ENCODE measurements at places on chromosomes 12 and 14.

DNA sequence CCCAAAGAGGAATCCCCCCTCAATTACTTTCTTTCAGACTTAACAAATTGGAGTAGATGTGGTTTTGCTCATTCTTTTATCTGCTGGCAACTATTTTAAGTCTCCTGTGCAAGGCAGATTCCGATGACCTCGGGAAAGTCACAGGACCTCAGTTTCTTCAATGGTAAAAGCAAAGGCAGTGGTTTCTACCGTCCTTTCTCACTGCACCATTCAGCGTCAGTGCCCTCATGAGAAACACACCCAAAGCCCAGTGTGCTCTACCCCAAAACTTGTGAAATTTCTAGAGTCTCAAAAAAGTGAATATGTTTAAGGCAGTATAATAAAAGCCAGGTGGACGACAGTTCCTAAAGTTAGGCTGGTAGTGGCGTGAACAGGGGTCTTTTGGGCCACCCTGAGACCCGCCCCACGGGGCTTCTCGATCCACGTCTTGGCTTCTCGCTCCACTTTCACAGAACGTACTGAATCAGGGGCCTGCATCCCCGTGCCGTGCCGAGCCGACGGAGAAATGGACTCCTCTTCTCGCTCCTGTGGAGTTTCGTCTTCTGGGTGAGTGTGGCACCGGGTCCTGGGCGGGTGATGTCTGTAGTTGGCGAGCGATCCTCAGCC, 1.3 kb upstream of the ARHGAP5 start:
- peak; percentile 50 for DNase-seq

GRCh38 chr14:74963705-74964271, 8.4 kb upstream of the PGF start:
- DNase-seq = no peak

DNA sequence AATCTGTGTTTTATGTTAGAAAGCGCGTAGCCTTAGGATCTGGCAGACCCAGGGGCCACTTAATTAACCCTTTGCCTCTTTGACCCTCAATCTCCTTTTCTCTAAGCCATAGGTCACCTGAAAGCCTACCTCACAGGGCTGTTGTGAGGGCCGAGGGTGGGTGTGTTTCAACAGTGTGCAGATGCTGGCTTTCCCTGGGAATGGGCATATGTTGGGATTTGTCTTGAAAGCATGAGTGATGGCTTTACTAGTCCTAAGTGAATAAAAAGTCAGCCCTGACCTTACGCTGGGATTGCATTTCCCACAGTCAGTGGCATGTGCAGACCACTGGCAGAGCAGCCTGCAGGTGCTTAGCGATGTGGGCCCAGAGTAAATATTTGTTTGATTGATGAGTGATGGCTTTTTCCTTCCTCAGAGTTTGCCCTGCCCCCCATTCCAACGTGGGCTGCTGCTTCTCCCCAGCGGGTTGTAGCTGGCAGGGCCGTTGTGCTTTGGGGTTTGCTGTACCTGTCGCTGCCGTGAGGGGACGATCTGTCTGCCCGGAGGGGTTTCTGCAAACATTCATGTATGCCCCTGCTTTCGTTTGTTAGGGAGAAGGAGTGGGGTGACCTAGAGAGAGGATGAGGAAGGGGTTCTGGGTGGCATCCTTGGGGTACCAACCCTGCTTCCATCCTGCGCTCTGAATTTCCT, 31.5 kb downstream of the MEG3 start:
- no peak for DNase-seq

GRCh38 chr12:64077922-64078321, 144.2 kb downstream of the KICS2 start:
- DNase-seq = no peak

- DNase-seq = no peak
These were observed 75.2 kb downstream of the PLEKHG3 start for GRCh38 chr14:64779472-64779871.

DNA sequence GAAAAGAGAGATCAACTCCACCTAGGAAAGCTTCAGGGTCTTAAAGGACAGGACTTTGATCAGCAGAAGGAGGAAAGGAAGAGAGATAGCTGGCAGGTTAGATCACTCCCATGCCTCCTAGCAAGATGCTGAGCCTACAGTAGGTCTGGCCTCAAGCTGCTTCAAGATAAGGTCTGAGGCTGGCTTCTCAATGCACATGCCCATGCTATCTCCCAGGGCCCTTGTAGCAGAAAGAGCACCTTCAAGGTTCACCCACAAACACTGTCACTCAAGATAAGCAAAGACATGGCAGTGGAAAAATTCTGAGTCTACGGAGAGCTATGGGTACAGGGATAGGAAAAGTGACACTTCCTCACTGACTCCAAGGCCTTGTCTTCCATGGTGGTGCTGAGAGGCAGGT, 14.3 kb downstream of the REM2 start:
- DNase-seq = no peak

DNA sequence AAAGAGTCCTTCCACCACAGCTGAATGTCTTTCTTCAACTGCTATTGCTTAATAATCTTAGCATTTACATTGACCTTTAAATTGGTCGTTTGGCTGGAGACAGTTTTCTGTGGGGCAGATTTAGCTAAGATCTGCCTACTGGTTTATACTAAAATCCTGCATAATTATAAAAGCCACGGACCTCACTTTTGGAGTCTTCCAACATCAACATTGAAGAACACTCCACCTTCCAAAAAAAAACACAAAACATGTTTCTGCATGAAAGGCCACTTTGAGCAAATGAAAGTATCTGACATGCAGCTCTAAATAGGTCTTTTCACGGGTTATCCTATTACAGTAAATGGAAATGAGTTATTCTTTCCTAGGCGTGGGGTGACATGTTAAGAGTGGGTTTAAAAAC, 57.0 kb upstream of the KRR1 start:
- DNase-seq = no peak

- no peak for DNase-seq
These were observed 146.4 kb downstream of the PHETA1 start for GRCh38 chr12:111222523-111222922.

GRCh38 chr14:49940808-49941421, 48.0 kb downstream of the ARF6 start:
- DNase-seq = no peak

GRCh38 chr12:76346798-76347420, 1.3 kb downstream of the BBS10 start:
- no peak for DNase-seq

DNA sequence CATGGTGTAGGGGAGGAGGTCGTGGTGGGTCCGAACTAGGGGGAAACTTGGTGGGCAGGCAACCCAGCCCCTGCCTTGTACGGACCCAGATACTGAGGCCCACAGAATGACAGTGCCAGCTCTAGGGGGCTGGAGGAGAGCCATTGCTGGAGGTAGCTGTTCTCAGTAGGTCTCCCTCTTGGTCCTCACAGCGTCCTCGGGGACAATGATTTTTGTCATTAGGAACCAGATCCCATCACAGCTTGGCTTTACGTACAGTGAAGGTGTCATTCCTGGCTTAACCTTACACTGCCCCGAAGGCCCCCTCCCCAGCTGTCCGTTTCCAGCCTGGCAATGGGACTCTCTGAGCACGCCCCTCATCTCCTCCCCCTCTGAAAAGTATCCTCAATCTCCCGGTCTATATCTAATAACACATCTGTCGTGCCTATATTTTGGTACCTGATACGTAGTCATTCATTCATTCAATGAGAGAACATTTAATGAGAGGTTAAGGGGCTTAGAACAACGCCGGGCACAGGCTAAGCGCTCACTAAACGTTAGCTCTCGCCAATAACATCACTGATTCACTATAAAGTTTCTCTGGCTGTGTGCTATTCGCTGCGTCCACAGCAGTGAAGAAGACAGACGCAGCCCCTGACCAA, 597 bp upstream of the DYNC1H1 start:
- no peak for DNase-seq

GRCh38 chr12:3456809-3457208, 34.2 kb upstream of the PRMT8 start:
- no peak for DNase-seq

- DNase-seq = no peak
These were observed 29.8 kb downstream of the GPATCH2L start for GRCh38 chr14:76181546-76181945.

GRCh38 chr14:94655169-94655710, 43.0 kb downstream of the SERPINA3 start:
- DNase-seq = no peak

DNA sequence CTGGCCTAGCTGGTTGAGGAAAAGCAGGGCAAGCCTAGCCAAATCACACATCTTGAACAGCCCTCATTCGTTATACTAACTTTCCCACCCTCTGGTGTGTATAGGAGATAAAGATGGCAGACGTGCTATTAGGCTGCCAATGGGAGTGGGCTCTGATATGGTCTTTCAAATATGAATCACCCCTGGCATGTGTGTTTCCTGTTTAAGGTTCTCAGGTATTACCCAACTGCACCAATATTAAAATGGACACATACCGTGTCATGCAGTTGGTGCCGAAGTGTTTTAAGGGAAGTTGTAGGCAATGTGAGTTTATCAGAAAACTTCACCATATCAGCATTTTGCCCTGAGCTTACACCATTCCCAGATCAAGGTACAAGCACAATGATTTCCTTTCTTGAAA, 33.4 kb downstream of the CHST11 start:
- no peak for DNase-seq

DNA sequence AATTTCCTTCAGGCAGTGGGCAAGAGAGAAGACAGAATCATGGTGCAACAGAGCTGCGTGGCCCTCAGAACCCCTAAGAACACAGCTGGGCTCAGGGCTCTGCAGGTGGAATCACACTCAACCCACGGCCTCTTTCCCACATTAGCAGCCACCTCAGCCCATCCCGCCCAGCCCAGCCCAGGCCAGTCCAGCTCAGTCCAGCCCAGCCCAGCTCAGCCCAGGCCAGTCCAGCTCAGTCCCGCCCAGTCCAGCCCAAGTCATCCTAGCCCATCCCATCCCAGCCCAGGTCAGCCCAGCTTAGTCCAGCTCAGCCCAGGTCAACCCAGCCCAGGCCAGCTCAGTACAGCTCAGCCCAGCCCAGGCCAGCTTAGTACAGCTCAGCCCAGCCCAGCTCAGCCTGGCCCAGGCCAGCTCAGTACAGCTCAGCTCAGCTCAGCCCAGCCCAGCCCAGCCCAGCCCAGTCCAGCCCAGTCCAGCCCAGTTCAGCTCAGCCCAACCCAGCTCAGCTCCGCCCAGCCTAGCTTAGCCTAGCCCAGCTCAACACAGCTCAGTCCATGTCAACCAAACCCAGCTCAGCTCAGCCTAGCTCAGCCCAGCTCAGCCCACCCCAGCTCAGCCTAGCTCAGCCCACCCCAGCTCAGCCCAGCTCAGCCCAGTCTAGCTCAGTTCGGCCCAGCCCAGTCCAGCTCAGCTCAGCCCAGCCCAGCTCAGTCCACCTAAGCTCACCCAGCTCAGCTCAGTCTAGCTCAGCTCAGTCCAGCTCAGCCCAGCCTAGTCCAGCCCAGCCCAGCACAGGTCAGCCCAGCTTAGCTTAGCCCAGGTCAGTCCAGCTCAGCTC, 183.1 kb downstream of the TMEM121 start:
- DNase-seq = no peak

DNA sequence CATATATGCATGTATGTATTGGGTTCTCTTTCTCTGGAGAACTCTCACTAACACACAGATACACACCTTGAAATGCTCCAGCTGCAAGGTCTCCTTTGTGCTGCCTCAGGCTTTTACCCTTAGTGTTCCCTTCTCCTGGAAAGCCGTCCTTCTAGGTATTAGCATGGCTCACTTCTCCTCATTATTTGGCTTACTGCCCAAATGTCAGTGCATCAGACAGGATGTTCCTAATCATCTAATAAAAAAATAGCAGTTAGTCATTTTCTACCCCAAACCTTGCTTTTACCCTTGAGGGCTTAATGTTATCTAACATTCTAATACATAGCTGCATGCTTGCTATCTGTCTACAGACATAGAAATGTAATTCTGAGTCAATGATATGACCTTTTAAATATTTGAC, 109.0 kb upstream of the SLC16A7 start:
- no peak for DNase-seq

DNA sequence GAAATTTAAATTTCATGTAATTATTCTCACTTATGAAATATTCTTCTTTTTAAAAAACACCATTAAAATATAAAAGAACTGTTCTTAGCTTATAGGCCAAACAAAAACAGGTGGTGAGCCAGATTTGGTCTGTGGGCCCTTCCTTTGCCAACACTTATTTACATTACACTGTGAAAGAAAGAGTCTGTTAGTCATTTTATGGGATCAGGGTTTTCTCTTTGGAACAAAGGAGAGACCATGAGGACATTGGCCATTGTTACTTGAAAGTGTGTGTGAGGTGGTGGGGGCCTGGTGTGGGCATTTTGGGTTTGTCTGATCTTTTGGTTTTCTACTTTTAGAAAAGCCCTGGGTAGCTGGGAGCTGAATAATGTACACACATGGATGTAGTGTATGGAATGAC, 62.7 kb downstream of the TTC6 start:
- DNase-seq = no peak
